ENCODE measurements at places on chromosomes 6 and 20. TPM values are rescaled to one million over a fixed set of nuclear protein-coding genes. Genes with fewer than 3 reads are reported as not detected.
A peak's percentile ranks its signal among the peaks of the same experiment; 100 is the strongest.

BCAS4 gene
- total RNA-seq = 5.4 TPM

SLC17A3 gene
- total RNA-seq = not detected

SAMD3 gene
- 1.2 TPM for total RNA-seq

PAX1 gene
- total RNA-seq = not detected

KCNK16 gene
- not detected for total RNA-seq

PRDM13 gene
- total RNA-seq = not detected

OR12D3 gene
- total RNA-seq = not detected

GRCh38 chr20:12987261-12987660, 21.5 kb upstream of the SPTLC3 start:
- no peaks in the 10 kb centered on the region for H3K36me3 ChIP-seq
- no peak for DNase-seq
- no peak overlapping the region for H3K27ac ChIP-seq

DNA sequence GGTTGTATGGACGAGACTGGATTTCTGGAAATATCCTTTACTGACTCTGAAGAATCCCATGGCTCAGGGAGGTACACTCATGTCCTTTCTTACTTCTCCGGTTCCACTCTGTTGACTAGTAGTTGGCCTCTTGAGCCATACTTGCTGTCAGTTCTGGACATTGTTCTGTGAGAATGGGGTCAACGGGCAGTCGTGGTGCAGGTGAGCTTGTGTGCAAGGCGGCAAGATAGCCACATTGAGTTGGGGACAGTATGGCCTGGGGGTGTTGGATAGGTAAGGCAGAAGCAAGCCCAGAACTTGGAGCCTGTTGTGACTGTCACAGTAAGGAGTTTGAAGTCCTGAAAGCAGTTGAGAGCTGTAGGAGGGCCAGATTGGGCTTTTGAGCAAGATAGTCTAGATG, 13.5 kb upstream of the SLC22A1 start:
- DNase-seq = no peak
- H3K36me3 ChIP-seq = peaks cover 4% of the 10 kb centered on the region
- no peaks in the 10 kb centered on the region for H3K27me3 ChIP-seq
- peaks cover 2% of the 10 kb centered on the region for H3K4me1 ChIP-seq
- no peak overlapping the region for H3K27ac ChIP-seq
- no peak overlapping the region for H3K4me3 ChIP-seq

DNA sequence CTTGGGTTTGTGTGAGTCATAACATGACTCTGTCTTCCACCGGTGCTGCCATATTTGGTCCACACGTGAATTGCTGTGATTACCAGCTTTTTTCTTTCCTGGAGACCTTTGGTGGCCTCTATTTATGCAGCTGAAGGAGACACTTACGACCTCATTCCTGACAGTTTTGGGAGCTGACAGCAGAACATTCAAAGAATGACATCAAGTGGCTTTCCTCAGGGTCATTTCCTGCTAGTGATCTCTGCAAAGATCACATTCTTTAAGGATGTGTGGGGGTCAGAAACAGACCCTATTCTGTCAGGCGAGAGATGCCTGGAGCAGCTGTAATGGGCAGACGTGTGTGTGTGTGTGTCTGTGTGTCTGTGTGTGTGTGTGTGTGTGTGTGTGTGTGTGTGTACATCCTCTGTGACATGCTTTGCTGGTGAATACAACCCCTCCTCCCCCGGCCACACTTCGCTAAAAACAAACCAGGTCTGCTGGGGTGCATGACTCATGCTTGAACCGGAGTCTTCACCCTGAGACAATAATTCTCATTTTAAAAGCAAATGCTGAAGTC, 115.6 kb downstream of the TMEM170B start:
- H3K27ac ChIP-seq = peak overlapping the region; percentile 6
- H3K27me3 ChIP-seq = no peaks in the 10 kb centered on the region
- H3K4me1 ChIP-seq = no peaks in the 10 kb centered on the region

DNA sequence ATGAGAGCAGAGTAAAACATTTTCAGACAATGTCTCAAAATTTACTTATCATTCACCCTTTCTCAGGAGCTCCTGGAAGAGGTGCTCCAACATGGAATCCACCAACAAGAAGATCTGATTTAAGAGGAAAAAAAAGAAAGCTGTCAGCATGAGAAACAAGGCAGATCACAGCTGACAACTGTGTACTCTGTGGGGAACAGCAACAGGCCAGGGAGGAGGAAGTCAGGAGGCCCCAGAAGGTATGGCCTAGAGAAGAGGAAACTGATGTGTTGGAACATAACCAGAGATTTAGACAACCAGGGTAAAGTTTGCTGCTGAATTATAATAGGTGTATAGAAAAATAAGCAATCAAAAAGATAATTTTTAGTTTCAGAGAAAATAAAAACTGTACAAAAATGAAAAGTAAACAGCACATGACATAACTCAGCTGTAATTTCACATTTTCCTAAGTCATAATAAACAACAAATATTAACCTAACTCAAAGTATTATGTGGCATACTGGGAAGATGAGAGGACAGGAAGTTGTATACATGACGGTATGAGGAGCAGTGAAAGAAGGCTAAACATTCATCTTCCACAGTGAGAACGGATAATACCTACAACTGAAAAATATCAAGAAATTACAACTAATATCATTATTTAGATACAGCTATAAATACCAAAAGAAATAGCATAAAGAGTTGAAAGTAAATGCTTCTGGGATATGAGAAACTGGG, 113.6 kb upstream of the EMILIN3 start:
- DNase-seq = no peak
- H3K4me1 ChIP-seq = no peaks in the 10 kb centered on the region
- H3K36me3 ChIP-seq = peaks cover 4% of the 10 kb centered on the region
- H3K4me3 ChIP-seq = no peak overlapping the region
- H3K27ac ChIP-seq = no peak overlapping the region

DNA sequence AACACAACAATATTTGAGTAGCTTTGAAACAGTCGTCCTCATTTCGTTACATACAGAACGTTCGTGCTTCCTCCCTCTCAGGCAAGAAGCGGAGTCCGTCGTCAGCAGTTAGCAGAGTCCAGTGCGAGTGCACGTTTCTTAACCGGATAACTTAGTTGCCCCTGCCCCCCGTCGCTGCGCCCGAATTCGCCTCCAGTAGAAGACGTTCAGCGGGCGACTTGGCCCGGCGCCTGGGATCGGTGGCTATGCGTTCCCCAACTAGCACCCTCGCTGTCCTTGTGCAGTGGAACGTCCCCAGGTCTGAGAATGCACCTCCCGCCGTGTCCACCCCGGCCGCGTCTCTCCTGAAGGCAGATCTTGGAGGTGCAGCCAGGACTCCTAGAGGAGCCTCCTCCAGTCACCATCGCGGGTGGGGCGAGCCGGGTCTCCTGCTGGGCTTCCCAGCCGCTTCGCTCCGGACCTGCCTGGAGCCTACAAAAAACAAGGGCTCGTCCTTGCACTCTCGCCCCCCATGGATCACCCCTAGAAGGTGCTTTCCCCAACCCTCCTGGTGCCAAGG, 910 bp upstream of the PCSK2 start:
- DNase-seq = no peak
- no peaks in the 10 kb centered on the region for H3K27me3 ChIP-seq
- no peak overlapping the region for H3K27ac ChIP-seq
- peak overlapping the region; percentile 26 for H3K4me3 ChIP-seq
- no peaks in the 10 kb centered on the region for H3K36me3 ChIP-seq

DNA sequence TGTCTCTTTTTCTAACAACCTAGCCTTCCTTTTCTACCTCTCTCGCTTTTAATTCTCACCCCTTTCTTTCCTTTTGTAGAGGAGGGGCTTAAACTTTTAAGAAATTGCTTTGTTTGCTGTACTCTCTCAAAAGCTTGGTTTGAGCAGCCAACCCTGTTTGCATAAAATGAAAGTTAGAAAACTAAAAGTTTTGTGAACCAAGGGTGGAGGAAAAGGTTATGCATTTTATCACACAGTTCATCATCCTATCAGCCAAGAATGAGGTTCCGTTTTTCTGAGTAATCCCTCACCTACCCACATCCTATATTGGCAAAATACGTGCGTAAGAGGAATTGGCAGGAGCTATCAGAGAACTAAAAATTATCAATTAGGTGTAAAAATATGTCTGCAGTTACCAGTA, 42.8 kb upstream of the LOC128125822 start:
- no peak overlapping the region for H3K4me3 ChIP-seq
- H3K4me1 ChIP-seq = no peaks in the 10 kb centered on the region
- H3K27ac ChIP-seq = no peak overlapping the region
- H3K27me3 ChIP-seq = no peaks in the 10 kb centered on the region
- H3K36me3 ChIP-seq = no peaks in the 10 kb centered on the region

- no peaks in the 10 kb centered on the region for H3K4me1 ChIP-seq
- H3K27me3 ChIP-seq = no peaks in the 10 kb centered on the region
- no peaks in the 10 kb centered on the region for H3K36me3 ChIP-seq
- DNase-seq = no peak
- no peak overlapping the region for H3K27ac ChIP-seq
- no peak overlapping the region for H3K4me3 ChIP-seq
Observed at GRCh38 chr6:116363759-116364158, 7.0 kb upstream of the DSE start.

DNA sequence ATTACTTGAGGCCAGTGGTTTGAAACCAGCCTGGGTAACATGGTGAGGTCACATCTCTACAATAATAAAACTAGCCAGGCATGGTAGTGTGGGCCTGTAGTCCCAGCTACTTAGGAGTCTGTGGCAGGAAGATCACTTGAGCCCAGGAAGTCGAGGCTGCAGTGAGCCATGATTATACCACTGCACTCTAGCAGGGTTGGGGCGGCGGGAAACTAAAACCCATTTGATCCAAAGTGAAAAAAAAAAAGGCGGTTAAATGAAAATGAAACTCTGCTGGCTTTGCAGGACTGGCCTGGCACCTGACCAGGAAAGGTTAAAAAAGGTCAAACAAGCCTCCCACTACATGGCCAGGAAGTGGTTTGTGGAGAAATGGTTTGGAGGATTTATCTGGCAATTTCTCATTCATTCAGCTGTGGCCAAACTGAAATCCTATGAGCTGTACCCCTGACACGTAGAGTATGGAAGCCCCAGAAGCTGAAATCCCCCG, 36.6 kb downstream of the MTRES1 start:
- H3K36me3 ChIP-seq = no peaks in the 10 kb centered on the region
- no peak overlapping the region for H3K27ac ChIP-seq
- no peak for DNase-seq
- no peaks in the 10 kb centered on the region for H3K4me1 ChIP-seq

GRCh38 chr6:143406673-143407072, 43.8 kb downstream of the ADAT2 start:
- no peaks in the 10 kb centered on the region for H3K27me3 ChIP-seq
- DNase-seq = no peak
- no peaks in the 10 kb centered on the region for H3K36me3 ChIP-seq
- no peak overlapping the region for H3K27ac ChIP-seq
- H3K4me3 ChIP-seq = no peak overlapping the region
- peaks cover 13% of the 10 kb centered on the region for H3K4me1 ChIP-seq

Measured in aorta (tissue), 5 donors.